ENCODE measurements at places on chromosomes 4 and X.

DNA sequence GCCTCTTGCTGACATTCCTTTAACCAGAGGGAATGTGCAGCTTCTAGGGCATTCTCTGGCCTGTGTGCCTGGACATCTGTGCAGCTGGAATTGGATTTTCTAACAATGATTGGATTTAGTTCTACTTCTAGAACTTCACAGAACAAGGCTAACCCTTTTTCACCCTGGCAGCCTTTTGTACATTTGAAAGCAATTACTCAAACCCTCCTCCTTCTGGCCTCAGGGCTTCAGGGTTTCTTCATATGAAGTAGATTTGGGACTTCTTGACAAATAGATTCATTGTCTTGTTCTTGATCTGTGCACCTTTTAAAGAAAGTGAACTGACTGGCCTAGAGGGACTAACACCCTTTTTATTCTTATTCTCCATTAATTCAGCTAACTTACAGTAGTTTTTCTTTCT is 30.1 kb downstream of the SPATA18 start:
- DNase-seq = no peak

GRCh38 chr4:130563185-130563888 is 1467.4 kb downstream of the C4orf33 start:
- peak; percentile 55 for DNase-seq

DNA sequence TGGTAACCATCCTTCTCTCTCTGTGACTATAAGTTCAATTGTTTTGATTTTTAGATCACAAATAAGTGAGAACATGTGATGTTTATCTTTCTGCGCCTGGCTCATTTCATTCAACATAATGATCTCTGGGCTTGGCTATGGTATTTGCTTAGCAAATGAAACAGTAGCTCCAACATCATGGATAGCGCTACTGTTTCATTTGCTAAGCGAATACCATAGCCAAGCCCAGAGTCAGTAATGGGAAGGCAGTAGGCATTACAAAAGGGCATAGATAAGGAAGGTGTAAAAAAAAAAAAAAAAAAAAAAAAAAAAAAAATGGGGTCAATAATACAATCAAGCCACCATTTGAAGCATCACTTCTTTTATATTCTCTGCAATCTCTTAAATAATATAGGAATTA is 469.0 kb upstream of the ATOH1 start:
- DNase-seq = no peak

GRCh38 chr4:114911111-114911510 is 202.3 kb downstream of the NDST4 start:
- no peak for DNase-seq

GRCh38 chr4:149141391-149141790 is 674.3 kb downstream of the IQCM start:
- DNase-seq = no peak

DNA sequence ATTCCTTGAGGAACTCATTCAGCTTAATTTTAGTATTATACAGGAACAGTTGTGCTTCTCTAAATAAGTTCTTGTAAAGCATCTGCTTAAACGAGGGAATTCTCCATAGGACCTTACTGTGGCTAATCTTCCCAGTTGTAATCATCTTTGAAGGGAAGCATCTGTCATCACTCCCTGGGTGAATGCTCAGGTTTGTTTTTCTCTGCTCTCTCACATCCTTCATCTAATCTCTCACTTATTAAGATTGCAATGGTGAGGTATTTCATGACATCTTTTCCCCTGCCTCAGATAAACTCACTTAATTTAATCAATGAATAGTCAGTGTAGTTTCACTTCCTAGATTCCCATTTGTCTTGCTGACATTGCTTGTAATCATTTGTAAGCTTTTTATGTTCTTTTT is 121.8 kb upstream of the ADAMTS3 start:
- DNase-seq = no peak

DNA sequence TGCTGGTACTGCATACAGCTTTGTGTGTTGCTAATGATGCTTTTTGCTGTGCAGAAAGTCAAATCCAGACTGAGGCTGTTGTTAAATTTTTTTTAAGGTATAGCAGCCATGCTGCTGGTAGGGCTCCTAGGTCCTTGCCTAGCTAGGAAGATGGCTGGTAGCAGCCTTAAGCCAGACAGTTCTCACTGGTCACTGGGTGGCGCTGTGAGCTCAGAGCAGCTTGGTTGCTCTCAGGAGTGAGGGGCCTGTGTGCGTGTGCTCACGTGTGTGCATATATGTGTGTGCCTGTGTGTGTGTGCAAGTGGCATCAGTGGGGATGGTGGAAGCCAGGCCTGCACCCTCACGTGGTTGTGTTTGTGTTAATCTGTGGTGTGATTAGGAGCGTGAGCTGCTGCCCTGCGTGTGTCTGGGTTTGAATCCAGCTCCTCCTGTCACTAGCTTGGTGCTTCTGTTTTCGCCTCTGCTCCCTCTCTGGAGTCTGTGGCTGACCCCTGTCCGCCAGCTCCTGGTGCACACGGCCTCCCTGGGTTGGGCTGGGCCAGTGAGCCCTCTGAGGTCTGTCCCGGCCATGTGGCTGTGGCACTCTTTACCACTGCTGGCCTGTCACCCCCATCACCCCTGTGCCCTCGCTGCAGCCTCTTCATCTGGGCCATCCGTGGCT is 46.1 kb downstream of the SORCS2 start:
- no peak for DNase-seq

DNA sequence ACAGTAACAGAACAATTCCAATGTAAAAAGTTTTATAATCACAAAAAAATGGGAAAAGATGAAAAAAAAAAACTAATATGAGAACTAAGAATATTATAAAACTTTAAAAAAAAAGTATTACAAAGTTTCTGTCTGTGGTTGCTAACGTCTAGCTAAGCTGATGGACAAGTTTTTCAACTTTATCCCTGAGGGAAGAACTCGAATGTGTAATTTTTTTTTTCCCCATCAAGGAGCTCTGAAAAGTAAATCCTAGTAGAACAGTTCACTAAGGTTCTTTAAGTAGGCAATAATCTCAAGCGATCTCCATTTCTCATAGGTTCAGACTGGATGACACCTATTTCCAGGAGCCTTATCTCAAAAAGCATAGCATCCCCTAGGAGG is 14.2 kb downstream of the ADGRA3 start:
- no peak for DNase-seq
